NCI-H2171 (cell line): ENCODE measurements at places on chromosomes 6 and 20.

- DNase-seq, result no peak
Observed at GRCh38 chr6:44940367-44940766, 387.8 kb upstream of the RUNX2 start.

- DNase-seq, result no peak
Observed at GRCh38 chr6:115415378-115415777, 645.3 kb downstream of the FRK start.

- no peak for DNase-seq
Observed at GRCh38 chr20:47480239-47480638, 21.4 kb upstream of the NCOA3 start.

- no peak for DNase-seq
Observed at GRCh38 chr6:33177552-33178446, 14.5 kb downstream of the COL11A2 start.

DNA sequence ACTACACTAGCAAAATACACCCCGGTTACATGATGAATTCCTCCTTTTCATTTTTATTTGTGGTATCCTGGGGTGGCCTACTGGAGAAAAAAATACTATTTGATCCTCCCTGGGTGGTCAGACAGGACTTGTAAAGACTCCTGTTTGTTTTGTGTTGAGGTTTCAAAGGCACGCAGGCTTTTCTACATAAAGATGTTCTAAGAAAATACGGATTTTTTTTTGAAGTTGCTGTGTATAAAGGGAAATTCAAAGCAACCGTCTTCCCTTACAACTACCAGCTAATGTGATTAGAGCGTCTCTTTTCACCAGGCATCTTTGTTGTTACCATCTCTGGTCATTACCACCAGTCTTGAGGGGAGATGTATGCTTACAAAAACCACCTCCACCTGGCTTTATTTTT, 187.1 kb downstream of the SOX4 start:
- DNase-seq, result no peak

- DNase-seq, result no peak
Observed at GRCh38 chr6:2705256-2705655, 45.5 kb downstream of the MYLK4 start.

DNA sequence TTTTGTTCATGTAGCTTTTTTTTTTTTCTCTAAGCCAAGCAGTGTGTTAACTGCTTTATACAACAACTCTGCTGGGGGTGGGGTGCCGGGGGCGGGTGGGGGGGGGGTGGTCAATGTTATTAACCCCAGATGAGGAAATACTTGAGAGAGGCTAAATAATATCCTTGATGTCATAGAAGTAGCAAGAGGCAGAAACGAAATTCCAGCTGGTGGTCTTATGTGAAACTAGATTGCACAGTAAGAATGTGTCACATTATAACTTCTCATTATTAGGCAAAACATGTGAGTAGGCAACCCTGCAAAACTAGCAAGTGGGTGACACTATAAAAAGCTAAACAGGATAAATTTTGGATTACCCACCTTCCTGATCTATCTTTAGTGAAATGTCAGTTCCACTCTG, 12.8 kb downstream of the MYLK4 start:
- DNase-seq, result no peak

DNA sequence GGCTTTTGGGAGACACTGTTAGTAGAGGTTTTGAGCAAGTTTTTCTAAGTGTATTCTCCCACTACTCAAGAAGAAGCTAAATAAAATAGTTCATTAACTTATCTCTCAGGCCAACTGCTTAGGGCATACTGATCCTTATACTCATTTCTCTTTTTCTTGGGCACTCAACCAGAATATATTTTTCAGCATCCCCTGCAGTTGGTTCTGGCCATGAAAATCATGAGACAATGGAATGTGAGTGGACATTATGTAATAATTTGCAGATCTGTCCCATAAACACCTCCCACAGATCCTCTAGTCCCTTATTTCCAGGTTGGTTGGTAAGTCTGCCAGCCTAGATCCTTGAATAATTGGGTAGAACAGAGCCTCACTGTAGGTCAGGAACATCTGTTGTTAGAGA, 136.7 kb downstream of the AIG1 start:
- no peak for DNase-seq

DNA sequence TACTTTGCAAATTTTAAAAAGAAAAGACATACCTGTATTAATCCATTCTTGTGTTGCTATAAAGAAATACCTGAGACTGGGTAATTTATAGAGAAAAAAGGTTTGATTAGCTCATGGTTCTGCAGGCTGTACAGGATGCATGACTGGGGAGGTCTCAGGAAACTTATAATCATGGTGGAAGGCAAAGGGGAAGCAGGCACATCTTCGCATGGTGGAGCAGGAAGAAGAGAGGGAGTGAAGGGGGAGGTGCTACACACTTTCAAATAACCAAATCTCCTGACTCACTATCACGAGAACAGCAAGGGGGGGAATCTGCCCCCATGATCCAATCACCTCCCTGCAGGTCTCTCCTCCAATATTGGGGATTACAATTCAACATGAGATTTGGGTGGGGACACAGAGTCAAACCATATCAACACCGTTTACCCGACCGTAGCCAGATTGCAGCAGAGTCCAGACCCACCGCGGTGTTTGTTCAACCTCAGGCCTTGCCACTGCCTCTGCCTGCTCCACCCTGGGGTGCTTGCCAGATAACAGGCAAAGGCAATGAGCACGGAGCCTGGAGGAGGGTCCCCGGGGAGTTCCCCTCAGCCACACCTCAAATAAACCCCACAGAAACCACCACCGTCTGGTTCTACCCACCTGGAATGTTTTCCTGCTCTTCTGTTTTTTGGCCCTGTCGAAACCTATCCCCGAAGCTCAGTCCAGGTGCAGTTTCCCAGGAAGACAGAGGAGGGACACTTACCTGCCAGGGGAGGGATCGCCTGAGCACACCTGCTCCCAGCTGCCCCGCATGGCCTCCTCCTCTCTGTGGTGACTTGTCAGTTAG, 142.2 kb upstream of the AFDN start:
- peak; percentile 81 for DNase-seq

DNA sequence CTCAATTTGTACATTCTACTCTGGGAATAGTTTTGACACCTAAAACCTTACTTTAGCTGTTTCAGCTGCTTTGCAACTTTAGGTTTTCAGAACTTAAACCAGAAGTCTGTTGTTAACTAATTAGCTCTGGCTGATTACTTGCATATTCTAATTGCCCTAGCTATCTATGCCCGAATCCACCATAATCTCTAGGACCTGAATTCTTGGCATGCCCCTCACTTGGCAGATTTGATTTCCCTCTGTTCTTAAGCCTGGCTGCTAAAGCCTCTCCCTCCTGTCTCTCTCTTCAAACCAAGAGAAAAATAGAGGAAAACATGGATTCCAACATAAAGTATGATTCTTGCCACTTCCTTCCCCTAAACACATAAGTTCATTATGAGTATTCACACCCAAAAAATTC, 35.0 kb upstream of the LIN28B start:
- DNase-seq, result no peak

GRCh38 chr6:28880519-28880893, 43.3 kb downstream of the TRIM27 start:
- no peak for DNase-seq

DNA sequence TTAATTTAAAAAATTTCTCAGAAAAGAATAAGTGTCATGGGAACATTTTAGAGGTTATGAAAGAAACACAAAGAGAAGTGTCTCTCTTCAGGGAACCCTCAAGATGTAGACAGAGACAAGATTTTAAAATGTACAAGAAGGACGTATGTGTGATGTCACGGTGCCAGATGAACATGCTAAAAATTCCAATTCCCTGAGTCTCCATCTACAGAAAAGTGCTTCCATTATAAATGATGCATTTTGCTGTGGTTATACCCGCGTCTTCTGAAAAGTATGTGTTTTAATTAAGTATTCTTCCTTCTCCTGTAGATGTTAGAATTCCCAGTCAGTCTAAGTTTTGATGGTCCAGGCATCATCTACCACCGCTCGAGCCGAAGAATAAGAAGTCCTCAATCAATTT, 489.1 kb downstream of the PREX1 start:
- no peak for DNase-seq

DNA sequence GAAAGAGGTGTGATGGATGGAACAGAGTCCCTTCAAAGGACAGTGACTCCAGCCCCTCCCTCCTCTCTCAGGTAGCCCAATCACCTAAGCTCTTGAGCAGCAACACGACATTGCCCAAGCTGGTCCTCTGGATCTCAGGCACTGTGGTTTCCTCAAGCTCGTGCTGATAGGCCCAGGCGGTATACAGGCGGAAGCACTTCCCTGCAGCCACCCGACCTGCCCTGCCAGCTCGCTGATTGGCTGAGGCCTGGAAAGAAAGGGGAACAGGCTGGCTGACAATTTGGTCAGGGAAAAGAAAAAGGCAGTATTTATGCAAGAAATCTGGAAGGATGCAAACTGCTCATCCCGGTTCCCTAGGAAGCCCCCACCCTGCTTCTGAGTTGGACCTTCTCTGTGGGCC, 9.6 kb downstream of the C6orf136 start:
- no peak for DNase-seq

DNA sequence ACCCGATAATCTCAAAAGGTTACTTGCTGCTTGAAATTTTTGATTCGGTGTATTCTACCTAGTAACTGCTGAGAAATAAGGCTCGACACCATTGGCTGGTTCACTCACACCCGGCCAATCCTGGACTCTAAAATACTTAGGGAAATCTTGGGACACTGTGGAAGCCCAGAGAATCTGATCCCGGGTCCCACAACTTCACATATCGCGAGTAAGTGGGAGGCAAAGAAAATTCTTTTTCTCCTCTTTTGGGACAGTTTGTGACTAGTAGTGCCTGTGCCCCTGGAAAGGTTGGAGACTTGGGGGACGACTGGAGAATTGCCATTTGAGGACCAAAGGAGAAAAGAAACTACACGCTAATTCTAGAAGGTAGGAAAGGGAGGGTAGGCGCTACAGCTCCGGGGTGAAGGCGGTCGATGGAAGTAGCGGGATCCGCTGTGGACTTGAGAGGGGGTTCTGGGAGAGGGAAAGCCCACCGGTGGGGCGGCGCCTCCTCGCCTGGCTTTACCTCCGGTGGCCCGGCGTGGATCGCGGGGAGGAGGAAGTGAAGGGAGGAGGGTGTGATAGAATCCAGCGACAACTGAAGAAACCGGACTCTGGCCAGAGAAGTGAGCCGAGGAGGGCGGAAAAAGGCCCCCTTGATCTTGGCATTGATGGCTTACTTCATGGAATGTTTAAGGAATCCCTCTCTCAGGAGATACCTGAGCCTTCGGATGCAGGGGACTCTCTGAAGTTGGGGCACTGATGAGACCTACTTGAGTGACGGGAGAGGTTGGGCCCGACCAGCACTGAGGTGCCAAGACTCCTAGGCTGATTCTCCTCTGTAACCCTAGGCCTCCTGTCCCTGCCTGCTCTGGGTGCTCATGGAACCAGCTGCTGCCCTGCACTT, 18.8 kb upstream of the BTN3A3 start:
- DNase-seq, result peak; percentile 33

GRCh38 chr6:132357120-132357519, 44.2 kb downstream of the MOXD1 start:
- no peak for DNase-seq

- no peak for DNase-seq
Observed at GRCh38 chr20:10453241-10453640, 18.1 kb downstream of the SLX4IP start.

DNA sequence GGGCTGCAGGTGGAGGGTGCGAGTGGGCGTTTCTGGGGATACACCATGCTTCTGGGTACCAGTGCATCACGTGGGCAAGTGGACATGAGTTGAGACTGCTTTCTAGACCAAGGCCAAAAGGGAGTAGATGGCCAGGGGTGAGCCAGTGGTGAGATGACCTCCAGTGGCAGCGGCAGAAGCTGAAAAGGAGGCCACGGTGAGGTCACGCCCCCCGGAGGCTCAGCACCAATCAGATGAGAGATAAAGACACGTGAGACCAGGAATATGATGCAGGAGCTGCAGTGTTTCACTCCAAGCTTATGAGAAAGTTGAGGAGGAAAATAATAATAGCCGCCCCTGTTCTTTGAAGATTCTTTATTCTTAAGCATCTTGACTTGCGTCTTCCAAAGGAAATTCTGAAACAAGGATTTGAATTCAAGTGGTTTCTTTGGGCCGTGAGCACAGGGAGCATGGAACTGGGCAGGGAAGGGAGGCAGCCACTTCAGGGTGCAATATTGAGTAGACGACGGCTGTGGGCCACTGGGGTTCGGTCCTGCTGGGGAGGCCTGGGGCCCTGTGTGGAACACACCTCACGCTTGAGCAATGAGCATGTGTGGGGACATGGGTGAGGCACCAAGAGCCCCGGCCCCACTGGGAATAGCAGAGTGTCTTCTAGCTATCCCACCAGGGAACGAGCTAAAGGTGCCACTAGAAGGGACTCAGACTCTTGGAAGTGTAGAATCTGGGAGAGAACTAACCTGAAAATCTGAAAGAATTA, 156.7 kb upstream of the LRFN2 start:
- DNase-seq, result no peak

GRCh38 chr20:50575865-50576720, 65.9 kb downstream of the PTPN1 start:
- DNase-seq, result peak; percentile 40

- DNase-seq, result no peak
Observed at GRCh38 chr6:92159046-92159445, 1260.3 kb downstream of the EPHA7 start.

GRCh38 chr6:168452685-168453377, 11.8 kb downstream of the SMOC2 start:
- no peak for DNase-seq

GRCh38 chr20:62211769-62212288, 8.2 kb downstream of the HRH3 start:
- no peak for DNase-seq

GRCh38 chr20:62645613-62646012, 3.3 kb downstream of the SLCO4A1 start:
- DNase-seq, result no peak

GRCh38 chr6:93728150-93728549, 308.8 kb upstream of the EPHA7 start:
- DNase-seq, result no peak

DNA sequence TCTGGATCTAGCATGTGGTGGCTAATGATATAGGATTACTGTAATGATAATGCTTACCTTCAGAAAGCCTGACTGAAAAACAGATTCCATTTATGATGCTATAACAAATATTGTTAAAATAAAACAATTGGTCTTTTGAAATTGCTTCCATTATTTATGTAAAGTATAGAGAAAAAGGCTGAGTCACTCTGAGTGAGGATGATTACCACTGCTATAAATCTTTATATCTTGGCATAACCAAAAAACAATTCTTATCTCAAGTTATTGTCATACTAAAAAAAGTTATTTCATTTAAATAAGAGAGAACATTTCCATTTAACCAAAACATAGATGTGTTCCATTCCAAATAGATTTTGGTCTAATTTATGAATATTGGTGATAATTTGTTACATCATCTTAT, 53.0 kb upstream of the DST start:
- DNase-seq, result no peak

- DNase-seq, result no peak
Observed at GRCh38 chr6:145235207-145235606, 500.1 kb downstream of the EPM2A start.

DNA sequence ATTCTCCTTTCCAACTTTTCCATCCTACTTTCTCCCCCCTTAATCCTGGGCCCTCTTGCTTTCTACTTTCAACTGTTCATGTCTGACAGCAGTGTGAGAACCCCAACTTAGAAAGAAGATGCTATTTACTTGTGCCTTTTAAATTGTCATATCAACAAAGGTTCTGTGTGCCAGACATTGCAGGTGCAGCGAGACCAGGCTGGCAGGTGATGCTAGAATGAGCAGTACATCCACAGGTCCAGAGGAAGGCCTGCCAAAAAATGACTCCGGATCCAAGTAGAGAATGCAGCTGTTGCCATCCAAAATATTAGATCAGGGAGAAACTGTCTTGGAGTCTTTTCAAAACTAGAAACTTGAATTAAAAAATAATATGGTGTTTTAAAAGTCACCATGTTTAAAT, 510.5 kb downstream of the LMBRD1 start:
- no peak for DNase-seq

GRCh38 chr6:10403385-10404106, 11.3 kb downstream of the TFAP2A start:
- DNase-seq, result peak; percentile 24
